ENCODE measurements at places on chromosomes 7 and 10.

- no peak for DNase-seq
These were observed 535.6 kb downstream of the CNTNAP2 start for GRCh38 chr7:146652176-146652575.

DNA sequence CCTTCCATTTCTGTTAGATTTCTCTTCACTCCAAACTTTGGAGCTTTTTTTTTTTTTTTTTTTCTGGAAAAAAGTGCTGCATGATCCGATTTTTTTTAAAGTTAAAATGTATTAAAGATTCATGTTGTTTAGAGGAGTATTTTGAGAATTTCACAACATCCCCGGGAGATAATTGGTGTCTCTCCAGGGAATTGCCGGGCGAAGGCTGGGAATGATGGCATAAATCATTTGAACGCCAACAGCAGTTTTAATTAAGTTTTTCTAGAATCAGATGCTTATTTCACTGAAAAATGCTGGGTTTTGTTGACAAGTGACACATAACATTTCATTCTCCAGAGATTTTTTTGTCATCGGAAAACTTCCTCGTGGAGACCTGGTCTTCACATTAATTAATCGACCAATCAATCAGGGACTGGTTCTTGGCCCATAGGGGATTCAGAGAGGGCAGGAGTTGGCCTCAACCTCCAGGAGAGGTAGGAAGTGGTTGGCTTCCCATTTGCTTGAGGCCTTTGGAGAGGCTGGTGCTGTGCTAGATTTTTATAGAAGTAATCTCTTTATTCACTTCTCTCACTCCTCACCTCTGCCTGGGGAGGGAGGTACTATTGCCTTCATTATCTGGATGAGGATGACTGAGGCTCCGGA lies 439.4 kb downstream of the TYW1 start:
- no peak for DNase-seq

GRCh38 chr7:657565-658119 lies 68.9 kb upstream of the DNAAF5 start:
- DNase-seq: no peak

DNA sequence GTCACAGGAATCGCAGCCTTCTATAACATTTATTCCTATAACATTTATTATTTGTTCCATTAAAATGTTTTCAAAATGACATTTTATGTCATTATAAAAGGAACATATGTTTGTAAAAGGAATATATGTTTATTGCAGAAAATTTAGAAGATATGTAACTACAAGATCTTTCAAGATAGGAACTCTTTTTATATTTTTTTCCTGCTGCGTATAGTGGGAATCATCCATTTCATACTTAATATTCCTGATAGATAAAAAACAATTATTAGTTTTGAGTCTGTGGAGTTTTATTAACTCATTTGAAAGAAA lies 55.6 kb downstream of the CCNY start:
- no peak for DNase-seq

GRCh38 chr7:47419471-47419870 lies 162.4 kb downstream of the TNS3 start:
- no peak for DNase-seq

DNA sequence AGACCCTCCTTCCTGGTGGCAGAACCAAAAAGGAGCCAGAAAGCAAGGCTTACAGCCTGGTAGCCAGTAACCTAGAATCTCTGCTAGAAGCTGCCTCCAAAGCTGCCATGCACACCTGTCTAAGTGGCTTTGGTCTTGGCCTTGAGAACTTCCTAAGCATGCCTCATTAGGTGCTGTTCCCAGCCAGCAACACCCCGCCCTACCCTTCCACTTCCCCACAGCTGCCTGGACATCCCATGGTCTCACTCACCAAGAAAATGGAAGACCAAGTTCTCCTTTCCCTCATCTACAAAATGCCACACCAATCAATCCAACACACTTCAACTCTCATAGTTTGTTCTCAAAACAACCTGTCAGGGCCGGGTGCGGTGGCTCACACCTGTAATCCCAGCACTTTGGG lies 4.2 kb downstream of the PSAP start:
- DNase-seq: no peak

DNA sequence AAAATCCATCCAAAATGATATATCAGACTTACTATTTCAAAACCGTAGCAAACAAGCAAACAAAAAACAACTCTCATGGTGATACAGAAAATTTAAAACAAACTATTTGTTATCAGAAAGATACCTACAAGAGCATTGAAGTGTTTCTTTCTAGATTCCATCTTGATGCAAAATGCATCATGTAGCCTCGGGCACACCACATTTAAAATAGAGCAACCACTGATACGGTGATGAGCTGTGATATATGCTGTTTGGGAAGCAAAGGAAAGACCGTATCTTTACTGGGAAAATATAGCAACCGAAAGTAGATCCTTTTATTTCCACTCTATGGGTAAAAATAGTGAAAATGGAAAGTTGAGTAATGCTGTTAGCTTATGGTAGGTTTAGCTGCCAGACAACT lies 892.0 kb downstream of the GATA3 start:
- DNase-seq: no peak

GRCh38 chr10:113788604-113789083 lies 37.2 kb downstream of the PLEKHS1 start:
- no peak for DNase-seq

GRCh38 chr10:114095559-114096337 lies 52.1 kb downstream of the ADRB1 start:
- no peak for DNase-seq

DNA sequence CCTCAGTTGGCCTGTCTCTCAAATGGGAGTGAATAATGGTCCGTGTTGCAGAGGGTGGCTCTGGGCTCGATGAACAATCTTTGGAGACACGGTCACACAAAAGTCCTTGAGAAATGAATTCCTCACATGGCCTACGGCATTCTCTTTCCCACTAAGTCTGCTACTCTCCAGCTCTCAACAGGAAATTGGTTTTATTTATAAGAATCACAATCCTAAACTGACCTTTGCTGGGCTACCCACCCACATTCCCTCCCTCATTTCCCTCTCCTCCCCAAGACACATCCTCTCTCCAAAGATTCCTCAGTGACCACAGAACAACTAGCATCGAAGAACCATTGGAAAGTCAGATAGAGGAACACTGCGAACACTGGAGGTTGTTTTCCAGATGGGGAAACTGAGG lies 4.7 kb downstream of the AFAP1L2 start:
- DNase-seq: no peak

- DNase-seq: peak; percentile 37
These were observed at the start of gene EN2 for GRCh38 chr7:155458111-155458877. Gene EN2, plus strand, starts transcription at chr7:155458129. Its CDS starts 249 bp downstream, at chr7:155458378.

DNA sequence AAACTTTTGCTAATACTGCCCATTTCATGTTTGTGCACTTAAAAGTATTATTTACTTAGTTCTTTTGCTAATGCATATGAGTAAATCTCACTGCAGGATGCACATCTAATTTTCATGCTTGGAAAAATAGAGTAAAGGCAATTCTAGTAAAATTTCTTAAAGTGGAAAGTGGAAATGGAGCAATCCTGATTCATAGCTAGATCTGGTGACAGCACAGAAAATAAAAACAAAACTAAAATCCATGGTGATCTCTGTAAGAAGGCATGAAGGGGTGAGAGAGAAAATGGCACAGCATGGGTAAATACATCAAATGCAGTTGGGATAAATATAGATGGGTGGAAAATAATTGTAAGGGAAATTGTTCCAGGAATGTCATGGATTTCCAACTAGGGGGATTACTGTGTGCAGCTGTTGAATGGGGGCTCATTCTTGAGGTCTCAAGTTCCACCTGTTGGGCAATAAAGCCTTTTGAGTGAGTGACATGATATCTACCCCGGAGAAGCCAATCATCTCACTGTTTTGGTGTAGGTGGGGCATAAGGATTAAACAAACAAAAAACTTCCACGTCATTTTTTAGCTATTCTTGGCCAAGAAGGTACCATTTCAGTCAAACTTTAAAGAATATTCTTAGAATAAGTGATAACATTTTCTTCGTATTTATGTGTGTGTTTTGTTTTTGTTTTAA lies 1.7 kb upstream of the MCU start:
- DNase-seq: no peak

- DNase-seq: no peak
These were observed 147.7 kb downstream of the ACTR3B start for GRCh38 chr7:152907042-152907761.

- DNase-seq: no peak
These were observed 319.7 kb downstream of the PTPRN2 start for GRCh38 chr7:158267742-158268435.

GRCh38 chr10:131928248-131929095 lies 27.7 kb downstream of the PPP2R2D start:
- DNase-seq: peak; percentile 76

DNA sequence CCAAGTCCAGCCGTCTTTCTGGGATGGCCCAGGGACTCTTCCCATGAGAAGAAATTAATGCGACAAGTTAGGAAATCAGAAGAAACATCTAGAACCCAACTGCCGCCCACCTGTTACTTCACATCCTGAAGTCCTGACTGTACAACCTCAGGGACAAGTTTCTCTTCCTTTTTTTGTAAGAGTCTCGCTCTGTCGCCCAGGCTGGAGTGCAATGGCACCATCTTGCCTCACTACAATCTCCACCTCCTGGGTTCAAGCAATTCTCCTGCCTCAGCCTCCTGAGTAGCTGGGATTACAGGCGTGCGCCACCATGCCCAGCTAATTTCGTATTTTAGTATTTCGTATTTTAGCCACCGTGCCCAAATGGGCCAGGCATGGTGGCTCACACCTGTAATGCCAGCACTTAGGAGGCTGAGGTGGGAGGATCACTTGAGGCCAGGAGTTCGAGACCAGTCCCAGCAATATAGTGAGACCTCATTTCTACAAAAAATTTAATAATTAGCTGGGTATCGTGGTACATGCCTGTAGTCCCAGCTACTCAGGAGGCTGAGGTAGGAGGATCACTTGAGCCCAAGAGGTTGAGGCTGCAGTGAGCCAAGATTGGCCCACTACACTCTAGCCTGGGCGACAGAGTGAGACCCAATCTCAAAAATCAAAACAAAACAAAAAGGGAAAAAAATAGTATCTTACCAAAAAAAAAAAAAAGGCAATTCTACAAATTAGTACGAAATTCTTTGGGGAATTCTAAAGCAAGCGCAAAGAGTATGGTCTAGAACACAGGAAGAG lies 20.8 kb downstream of the LAT2 start:
- DNase-seq: no peak

DNA sequence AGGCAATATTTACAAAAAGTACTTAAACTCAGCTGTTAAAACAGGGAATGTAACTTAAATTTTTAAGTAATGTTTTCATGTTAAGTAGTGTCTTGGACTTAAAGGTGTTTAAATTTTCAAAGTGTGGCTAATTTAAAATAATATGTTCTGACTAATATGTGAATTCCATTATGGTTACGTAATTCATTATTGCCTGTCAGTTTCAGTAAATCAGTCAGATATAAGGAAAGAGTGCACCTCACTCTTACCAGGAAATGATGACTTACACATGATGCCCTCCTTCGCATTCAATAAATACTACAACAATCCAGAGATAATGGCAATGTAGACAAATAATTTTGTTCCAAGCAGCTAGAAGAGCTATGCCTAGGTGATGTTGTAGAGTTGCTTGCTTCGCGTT lies 69.0 kb upstream of the WNT16 start:
- DNase-seq: no peak

DNA sequence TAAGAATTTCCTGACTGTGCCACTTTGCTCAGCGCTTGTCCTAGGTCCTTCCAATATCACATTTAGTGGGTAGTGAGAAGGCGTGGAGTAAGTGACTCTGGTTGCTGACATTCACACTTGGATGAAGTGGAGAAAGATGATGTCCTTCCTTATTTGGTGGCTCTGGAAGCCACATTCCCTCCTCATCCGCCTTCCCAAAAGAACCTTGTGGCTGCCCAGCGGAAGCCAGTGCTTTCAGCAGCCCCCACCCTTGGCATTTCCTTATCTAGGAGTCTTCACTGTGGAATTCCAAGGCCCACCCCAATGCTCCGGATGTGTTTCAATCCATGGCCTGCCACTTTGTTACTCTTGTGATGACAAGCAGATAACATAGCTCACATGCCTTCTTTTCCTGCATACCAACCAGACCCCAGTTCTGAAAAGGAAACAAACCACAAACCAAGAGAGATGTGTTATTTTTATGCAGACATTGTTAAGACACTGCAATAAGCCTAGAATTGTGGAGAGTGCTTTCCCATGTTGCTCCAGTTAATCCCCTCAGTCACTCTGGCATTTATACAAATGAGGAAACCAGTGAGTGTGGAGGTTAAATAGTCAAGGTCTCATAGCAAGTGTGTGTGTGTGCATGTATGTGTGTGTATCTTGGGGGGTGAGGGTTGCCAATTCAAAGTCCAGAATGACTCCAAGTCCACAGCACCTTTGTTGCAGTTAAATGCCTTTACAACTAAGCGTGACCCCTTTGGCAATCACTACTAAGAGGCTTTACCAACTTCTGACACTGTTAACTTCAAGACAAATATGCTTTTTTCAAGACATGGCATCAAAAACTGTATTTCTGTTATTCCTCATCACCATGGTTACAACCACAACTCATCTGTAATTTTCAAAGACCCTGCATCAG lies 10.3 kb upstream of the ANKRD1 start:
- no peak for DNase-seq

- DNase-seq: no peak
These were observed 1.4 kb downstream of the CHST3 start for GRCh38 chr10:71965623-71966022.

GRCh38 chr7:1611708-1612241 lies 41.9 kb upstream of the PSMG3 start:
- DNase-seq: no peak

- DNase-seq: peak; percentile 28
These were observed 93.0 kb upstream of the SLC25A13 start for GRCh38 chr7:96414931-96415292.

GRCh38 chr7:140238778-140239652 lies 62.2 kb upstream of the KDM7A start:
- no peak for DNase-seq

GRCh38 chr10:72472306-72472705 lies 117.6 kb upstream of the DNAJB12 start:
- no peak for DNase-seq

DNA sequence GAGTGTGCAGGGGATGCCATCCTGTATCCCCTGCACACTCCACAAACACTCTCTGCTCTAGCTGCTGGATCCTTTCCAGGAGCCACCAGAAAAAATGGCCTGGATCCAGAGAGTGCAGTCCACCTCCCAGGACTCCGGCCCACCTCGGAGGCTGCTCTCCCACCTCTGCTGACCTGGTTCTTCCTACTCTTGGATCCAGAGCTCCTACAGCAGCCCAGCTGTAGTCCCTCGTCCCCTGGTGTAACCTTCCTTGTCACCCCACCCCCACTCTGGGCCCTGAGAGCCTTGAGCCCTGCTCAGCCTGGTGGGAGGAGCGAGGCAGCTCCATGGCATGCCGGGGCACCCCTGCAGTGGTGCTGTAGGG lies 54.4 kb downstream of the GOLGA7B start:
- no peak for DNase-seq

DNA sequence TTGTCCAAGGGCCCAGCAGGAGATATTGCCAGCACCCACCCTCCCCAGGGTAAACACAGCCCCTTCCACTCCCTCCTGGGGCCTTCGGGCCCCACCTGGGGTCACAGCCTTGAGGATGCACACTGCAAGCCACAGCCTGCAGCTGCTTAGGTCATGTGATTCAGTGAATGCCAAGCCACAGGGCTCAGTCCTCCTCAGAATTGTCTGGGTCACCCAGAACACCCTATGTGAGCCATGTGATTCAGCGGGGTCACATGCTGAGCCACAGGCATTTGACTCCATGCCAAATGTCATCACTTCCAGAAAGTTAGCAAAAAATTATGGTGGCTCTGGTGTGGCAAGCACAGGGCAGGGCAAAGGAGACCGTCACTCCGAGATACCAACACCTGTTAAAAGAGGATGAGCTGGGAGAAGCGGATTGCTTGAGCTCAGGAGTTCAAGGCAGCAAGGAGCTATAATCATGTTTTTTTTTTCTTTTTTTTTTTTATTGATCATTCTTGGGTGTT lies 17.2 kb upstream of the PSAP start:
- no peak for DNase-seq

GRCh38 chr10:114982989-114983388 lies 45.0 kb downstream of the TRUB1 start:
- no peak for DNase-seq
